ENCODE measurements at places on chromosomes 16 and 17.
A peak's percentile ranks its signal among the peaks of the same experiment; 100 is the strongest.

DNA sequence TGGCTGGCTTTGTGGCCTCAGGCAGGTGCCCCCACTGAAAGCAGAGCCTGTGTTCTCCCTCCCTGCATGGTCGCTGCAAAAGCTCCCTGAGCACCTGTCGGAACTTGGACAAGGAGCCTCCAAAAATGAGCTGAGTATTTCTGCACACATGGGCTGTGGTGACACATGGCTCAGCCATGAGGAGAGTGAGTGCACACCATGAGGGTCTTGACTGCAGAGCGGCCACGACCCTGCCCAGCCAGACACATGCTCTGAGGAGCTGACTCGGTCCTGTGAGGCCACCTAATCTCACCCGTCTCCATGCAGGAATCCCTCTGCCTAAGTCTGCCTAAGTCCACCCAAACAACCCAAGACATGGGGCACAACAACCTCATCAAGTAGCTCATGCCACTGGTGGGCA is 128.9 kb downstream of the DYNLRB2 start:
- no peak for DNase-seq

GRCh38 chr16:89815639-89816348 is 653 bp downstream of the FANCA start:
- no peak for DNase-seq

GRCh38 chr17:17495536-17496188 is 533 bp downstream of the RASD1 start:
- DNase-seq, result peak; percentile 24

GRCh38 chr17:3988297-3989040 is 24.2 kb upstream of the ATP2A3 start:
- DNase-seq, result no peak

DNA sequence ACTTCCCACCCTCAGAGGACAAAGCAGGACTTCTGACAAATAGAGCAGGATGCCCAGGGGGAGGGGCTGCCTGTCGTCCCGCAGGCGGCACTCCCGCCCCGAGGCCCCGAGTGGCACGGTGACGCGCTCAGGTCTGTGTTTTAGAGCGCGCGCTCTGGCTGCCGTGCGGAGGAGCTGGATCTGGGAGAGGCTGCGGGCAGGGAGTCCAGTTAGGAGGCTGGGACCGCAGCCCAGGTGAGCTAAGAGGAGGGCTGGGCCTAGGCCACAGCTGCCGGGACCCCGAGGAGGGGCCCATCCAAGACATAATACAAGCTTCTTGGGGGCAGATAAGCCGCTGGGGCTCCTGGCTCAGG is 6.4 kb downstream of the DOC2A start:
- DNase-seq, result no peak

DNA sequence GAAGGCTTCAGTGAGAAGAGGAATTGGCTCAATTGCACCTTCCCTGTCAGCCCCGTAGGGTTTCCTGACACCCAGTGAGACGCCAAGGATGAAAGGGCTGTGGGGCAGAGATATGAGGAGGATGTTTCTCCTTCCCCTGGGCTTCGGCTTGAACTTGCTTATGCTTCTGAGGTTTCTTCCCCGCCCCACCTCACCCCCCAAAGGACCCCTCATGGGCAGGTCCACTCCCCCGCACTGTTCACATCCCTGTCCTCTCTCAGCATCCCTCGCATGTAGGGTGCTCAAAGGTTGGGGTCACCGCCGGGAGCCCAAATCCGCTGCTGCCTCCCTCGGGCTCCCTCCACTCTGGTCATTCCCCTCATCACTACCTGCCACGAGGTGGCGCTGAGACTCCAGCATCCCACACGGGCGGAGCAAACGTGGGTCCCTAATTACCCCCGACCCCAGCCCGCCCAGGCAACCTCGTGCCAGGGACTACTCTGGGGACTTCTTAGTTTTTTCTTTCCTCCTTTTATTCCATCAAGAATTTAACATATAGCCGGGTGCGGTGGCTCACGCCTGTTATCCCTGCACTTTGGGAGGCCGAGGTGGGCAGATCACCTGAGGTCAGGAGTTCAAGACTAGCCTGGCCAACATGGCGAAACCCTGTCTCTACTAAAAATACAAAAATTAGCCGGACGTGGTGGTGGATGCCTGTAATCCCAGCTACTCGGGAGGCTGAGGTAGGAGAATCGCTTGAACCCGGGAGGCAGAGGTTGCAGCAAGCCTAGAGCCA is 3.3 kb upstream of the TRARG1 start:
- peak; percentile 60 for DNase-seq

DNA sequence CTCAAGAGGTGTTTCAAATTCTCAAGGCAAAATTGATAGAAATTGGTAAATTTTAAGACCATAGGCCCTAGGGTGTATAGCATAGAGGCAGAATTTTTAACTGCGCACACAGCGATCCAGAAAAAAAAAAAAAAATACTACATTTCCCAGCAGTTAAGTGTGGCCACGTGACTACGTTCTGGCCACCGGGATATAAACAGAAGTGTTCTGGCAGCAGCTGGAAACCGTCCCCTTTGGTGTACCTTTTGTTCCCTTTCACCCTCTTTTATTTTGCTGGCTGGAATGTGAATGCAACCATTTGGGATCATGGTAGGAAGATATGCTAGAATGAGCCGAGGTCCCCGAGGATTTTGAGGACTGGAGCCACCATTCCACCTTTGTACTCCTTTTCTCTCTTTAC is 52.7 kb upstream of the AKAP1 start:
- no peak for DNase-seq
